SJCRH30 (cell line): ENCODE measurements at places on chromosomes 11 and 22. TPM values are rescaled to one million over a fixed set of nuclear protein-coding genes. Genes with fewer than 3 reads are reported as not detected.
A peak's percentile ranks its signal among the peaks of the same experiment; 100 is the strongest.

Gene RAB3IL1
- total RNA-seq = 0.53 and 0.77 TPM in 2 replicates

Gene VPREB1
- total RNA-seq = not detected in 2 replicates

Gene MS4A2
- total RNA-seq = not detected in 2 replicates

Gene LMO2
- total RNA-seq = 0.63 and 1.2 TPM in 2 replicates

Gene SERPIND1
- 0.04 TPM in 1 of 2 replicates, not detected in the other for total RNA-seq

Gene ARL2
- 80.9 and 94.8 TPM in 2 replicates for total RNA-seq

GRCh38 chr22:31122532-31123291 is at the start of gene INPP5J:
TSS of gene INPP5J (plus strand) at chr22:31122966. CDS start at chr22:31123015, 49 bp downstream.
- no peaks in the 10 kb centered on the region for H3K36me3 ChIP-seq
- H3K27ac ChIP-seq = no peak within 1 kb of the TSS
- peak within 1 kb of the TSS; percentile 21; the same call in 1 of the 2 replicates for H3K4me3 ChIP-seq
- peak; percentile 37 for DNase-seq

DNA sequence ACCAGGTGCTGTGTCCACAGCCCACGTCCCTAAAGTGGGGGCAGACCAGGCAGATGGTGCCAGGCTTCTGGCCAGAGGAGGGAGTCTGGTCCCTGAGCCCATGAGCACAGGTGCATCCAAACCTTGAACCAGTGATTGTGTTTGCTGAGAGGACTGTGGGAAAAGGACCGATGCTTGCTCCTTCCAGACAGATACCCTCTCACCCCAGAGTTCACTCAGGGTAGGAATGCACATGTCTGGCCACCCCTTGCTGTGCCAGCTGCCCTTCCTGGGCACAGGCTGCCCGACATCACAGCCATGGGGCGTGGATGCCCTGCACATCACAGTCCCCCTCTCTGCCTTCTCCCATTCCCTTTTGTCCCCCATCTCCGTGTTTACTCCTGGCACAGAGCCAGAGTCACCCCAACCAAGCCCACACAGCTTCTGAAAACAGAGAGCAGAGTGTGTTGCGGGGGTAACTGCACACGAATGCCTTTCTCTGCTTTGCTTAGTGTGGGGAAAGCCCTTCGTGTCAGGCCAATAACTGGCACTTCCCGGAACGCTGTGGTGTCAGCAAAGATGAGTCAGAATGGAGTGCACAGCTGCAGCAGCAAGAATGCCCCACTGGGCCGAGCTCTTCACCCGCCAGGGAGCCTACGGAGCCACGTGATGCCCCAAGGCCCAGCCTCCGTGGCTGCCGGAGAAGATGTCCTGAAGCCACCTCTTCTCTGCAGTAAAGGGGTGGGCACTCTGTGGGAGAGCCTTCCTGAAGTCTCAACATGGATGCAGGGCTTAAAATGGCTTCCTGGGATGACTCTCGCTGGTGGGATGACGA is 7.6 kb downstream of the CARS1 start:
- peaks cover 22% of the 10 kb centered on the region for H3K4me1 ChIP-seq
- peaks cover 6% of the 10 kb centered on the region for H3K36me3 ChIP-seq
- DNase-seq = peak; percentile 93
- peak overlapping the region; percentile 76 for H3K27ac ChIP-seq
- no peaks in the 10 kb centered on the region for H3K27me3 ChIP-seq
- H3K4me3 ChIP-seq = 0 out of 2 replicates have a peak overlapping the region, but pooled peaks have one; percentile 5

- no peaks in the 10 kb centered on the region for H3K4me1 ChIP-seq
- H3K4me3 ChIP-seq = no peak overlapping the region
Observed at GRCh38 chr11:98800696-98801095, 220.1 kb upstream of the CNTN5 start.

- no peaks in the 10 kb centered on the region for H3K27me3 ChIP-seq
- H3K36me3 ChIP-seq = no peaks in the 10 kb centered on the region
- peaks cover 28% of the 10 kb centered on the region for H3K4me1 ChIP-seq
- peak; percentile 26 for DNase-seq
- H3K27ac ChIP-seq = peak overlapping the region; percentile 92
Observed at GRCh38 chr11:104120493-104121137, 43.3 kb downstream of the PDGFD start.

- no peak overlapping the region for H3K4me3 ChIP-seq
- no peak for DNase-seq
- H3K27ac ChIP-seq = no peak overlapping the region
- H3K36me3 ChIP-seq = no peaks in the 10 kb centered on the region
Observed at GRCh38 chr11:107789767-107790166, 68.8 kb downstream of the SLC35F2 start.

GRCh38 chr22:37281195-37281594 is 1.1 kb upstream of the CYTH4 start:
- H3K4me1 ChIP-seq = no peaks in the 10 kb centered on the region
- no peak overlapping the region for H3K4me3 ChIP-seq
- no peak overlapping the region for H3K27ac ChIP-seq
- DNase-seq = no peak

- no peaks in the 10 kb centered on the region for H3K36me3 ChIP-seq
- no peaks in the 10 kb centered on the region for H3K27me3 ChIP-seq
- no peak overlapping the region for H3K27ac ChIP-seq
- H3K4me1 ChIP-seq = no peaks in the 10 kb centered on the region
Observed at GRCh38 chr11:88421530-88421929, 84.0 kb upstream of the CTSC start.

DNA sequence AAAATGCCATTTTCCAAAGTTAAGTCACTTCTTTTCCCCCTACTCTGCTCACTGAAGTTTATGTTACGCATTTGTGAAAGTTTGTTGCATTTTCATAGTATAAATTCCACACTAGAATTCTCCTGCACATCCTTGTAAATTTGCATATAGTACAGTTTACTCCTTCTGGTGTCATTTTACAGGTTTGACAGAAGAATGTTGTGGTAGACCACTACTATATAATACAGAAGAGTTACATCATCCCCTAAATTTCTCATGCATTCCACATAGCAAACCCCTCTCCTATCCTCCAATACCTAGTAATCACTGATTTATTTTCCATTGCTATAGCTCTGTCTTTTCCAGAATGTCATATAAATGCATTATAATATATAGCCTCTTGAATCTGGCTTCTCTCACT is 64.5 kb downstream of the CCDC73 start:
- H3K4me3 ChIP-seq = no peak overlapping the region
- H3K27me3 ChIP-seq = peaks cover 8% of the 10 kb centered on the region; the same call in 1 of the 2 replicates

- no peaks in the 10 kb centered on the region for H3K27me3 ChIP-seq
- DNase-seq = no peak
- H3K4me3 ChIP-seq = no peak overlapping the region
- H3K36me3 ChIP-seq = no peaks in the 10 kb centered on the region
- no peak overlapping the region for H3K27ac ChIP-seq
Observed at GRCh38 chr22:40054486-40054885, 59.7 kb downstream of the FAM83F start.

GRCh38 chr11:118896921-118897591 is 13.4 kb downstream of the CXCR5 start:
- H3K36me3 ChIP-seq = no peaks in the 10 kb centered on the region
- H3K27me3 ChIP-seq = no peaks in the 10 kb centered on the region
- no peak overlapping the region for H3K27ac ChIP-seq
- no peaks in the 10 kb centered on the region for H3K4me1 ChIP-seq

GRCh38 chr11:77309401-77310085 is 8.1 kb upstream of the GDPD4 start:
- H3K27ac ChIP-seq = no peak overlapping the region
- DNase-seq = no peak
- H3K4me1 ChIP-seq = peaks cover 3% of the 10 kb centered on the region; the same call in 1 of the 2 replicates
- H3K27me3 ChIP-seq = no peaks in the 10 kb centered on the region
- no peak overlapping the region for H3K4me3 ChIP-seq

GRCh38 chr11:134252346-134253187 is 585 bp downstream of the THYN1 start:
- peaks cover 17% of the 10 kb centered on the region for H3K36me3 ChIP-seq
- peaks cover 5% of the 10 kb centered on the region for H3K4me1 ChIP-seq
- peak overlapping the region; percentile 19 for H3K27ac ChIP-seq
- H3K4me3 ChIP-seq = peak overlapping the region; percentile 80
- H3K27me3 ChIP-seq = no peaks in the 10 kb centered on the region

DNA sequence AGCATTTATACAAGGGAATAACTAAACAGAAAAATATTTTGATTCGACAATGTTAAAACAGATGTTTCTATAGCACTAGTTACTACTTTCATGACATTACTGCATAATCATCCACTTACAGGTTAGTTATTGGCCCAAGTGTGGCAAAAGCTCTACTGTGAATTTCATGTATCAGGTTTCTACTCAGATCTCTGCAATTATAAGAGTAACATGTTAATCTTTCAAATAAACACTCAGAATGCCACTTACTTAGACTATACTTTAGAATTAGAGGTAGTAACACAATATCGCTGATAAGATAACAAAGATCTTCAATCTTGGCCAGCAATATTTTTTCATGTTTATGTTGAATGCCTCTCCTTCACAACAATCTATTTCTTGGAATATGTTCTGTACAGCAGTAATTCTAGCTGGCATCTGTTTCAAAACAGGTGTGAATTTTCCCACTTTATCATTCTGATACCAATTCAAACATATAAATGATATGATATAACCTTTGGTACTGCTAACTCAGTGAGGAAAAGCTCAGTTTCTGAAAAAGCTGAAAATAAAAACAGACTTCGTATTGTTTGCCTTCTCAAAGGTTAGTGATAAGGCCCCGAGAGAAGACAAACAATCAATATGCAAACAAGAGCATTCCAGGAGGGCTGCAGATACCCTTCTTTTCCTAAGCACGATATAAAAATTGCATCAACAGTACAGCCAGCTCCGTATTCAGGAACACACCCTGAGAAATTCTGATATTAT is 11.0 kb upstream of the CCDC34 start:
- no peak for DNase-seq
- H3K4me1 ChIP-seq = no peaks in the 10 kb centered on the region
- H3K27ac ChIP-seq = no peak overlapping the region
- H3K4me3 ChIP-seq = no peak overlapping the region
- H3K27me3 ChIP-seq = no peaks in the 10 kb centered on the region
